CD4-positive, alpha-beta T cell treated with Interleukin-15 for 4 hours (primary cell): ENCODE measurements at places on chromosomes 12 and 14.
A peak's percentile ranks its signal among the peaks of the same experiment; 100 is the strongest.

- no peak for DNase-seq
Measured at GRCh38 chr14:33062476-33062875, 123.8 kb downstream of the NPAS3 start.

GRCh38 chr14:61296719-61297502, 15.8 kb upstream of the TMEM30B start:
- peak; percentile 71 for DNase-seq

DNA sequence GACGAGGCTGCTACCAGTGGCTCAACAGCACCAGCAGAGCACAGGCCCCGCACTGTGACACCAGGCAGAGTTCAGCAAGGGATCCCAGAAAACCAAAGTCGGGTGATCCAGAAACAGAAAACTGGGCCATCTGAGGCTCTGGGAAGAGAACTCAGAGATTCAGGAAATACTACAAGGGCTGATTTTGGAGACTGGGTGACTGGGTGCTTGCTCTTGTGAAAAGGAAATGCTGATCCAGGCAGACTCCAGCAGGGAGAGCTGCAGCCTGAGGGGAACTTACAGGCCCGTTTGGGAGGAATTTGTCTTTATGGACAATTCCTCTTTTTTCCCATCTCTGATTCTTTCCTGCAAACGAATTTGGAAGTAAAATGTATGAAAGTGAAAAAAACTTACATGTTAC, 28.2 kb downstream of the FOXN3 start:
- DNase-seq, result no peak

DNA sequence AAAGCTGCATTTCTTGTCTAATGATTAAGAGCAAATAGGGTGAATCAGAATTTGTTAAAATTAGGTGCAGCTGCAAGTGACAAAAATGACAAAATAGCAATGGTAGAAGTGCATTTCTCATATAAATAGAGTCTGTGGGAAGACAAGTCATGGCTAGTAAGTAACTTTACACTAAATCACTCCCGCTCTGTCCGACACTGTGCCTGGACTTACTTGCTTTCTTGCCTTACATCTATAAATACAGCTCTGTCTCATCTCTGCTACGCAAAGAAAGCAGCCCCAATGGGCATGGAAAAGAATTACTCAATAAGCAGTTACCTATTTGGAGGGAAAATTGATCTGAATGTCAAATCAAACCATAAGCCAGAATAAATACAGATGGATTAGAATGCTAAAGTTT, 245.4 kb upstream of the KRR1 start:
- DNase-seq, result no peak

DNA sequence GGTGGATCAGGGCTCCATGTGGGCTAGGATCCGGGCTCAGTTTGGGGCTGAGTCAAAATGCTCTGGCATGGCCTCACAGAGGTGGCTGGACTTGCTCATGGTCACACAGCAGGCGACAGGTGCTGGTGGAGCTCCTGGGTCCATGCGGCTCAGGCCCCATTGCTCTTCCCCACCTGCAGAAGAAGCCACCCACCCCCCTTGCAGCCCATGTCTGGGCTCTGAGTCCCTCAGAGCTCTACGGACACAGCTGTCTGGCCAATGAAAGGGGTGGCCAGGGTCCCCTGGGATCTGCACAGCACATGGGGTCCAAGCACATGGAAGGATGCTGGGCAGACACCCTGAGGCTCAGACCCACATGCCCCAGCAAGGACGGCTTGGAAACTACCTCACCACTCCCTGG, 17.0 kb upstream of the C14orf180 start:
- DNase-seq, result no peak

GRCh38 chr14:61653507-61653906, 41.8 kb upstream of the HIF1A start:
- no peak for DNase-seq

- no peak for DNase-seq
Measured at GRCh38 chr12:77409551-77409950, 344.2 kb upstream of the E2F7 start.

- DNase-seq, result no peak
Measured at GRCh38 chr14:100791995-100792394, 33.9 kb upstream of the MEG3 start.

GRCh38 chr14:33682760-33683159, 268.1 kb downstream of the EGLN3 start:
- no peak for DNase-seq

DNA sequence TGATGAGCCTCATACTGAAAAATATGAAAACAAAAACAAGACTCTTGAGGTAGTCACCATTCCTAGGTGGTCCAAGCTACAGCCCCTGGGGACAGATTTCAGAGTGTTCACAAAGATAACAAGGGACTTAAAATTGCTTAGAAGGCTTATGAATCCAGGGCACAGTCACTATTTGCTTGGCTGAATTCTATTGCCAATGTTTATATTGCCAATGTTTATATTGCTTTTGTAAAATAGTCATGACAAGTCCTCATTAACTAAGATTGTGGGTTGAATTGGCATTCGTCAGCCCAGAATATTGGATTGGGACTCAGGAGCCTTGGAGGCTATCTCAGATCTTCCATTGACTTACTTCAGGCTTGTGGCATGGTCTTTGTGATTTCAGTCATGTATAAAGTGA, 6.4 kb downstream of the TMEM117 start:
- DNase-seq, result no peak

GRCh38 chr14:31206536-31207286, 882 bp downstream of the HECTD1 start:
- DNase-seq, result peak; percentile 37

DNA sequence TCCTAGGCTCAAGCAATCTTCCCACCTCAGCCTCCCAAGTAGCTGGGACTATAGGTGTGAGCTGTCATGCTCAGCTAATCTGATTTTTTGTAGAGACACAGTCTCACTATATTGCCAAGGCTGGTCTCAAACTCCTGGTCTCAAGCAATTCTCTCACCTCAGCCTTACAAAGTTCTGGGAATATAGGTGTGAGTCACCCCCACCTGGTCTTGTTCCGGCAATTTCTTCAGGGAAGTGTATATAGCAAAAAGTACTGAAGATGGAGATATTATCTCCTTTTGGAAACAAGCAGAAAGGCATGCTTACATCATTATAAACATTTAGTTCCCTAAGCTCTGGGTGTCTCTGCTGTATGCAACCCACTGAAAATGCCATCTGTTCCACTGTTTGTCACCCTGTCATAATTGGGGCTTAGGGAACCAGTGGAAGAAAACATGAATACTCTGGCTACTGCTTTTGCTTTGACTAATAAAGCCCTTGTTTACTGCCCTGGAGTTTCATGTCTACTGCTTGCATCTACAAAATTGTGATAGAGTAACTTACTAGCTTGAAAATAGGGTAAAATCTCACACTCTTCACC, 940.2 kb downstream of the GALC start:
- DNase-seq, result no peak

DNA sequence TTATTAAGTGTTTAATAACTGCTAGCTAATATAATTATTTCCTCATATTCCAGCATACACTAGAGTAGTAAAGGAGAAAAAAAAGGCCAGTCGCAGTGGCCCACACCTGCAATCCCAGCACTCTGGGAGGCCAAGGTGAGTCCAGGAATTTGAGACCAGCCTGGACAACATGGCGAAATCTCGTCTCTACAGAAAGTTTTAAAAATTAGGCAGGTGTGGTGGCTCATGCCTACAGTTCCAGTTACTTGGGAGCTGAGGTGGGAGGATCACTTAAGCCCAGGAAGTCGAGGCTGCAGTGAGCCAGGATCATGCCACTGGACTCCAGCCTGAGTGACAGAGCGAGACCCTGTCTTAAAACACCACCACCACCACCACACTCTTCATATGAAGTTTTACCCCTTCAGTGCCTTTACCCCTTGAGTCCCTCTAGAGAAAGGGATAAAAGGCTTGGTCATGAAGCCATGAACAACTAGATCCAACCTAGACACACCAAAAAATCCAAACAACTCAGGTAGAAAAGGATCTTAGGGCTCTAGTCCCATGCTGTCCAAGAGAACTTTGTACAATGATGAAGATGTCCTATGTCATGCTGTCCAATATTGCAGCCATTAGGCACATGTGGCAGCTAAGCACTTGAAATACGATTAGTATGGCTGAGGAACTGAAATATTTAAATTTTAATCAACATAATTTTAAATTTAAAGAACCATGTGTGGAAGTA, 29.6 kb downstream of the ATXN2 start:
- DNase-seq, result no peak

GRCh38 chr14:77642407-77642806, 26.0 kb upstream of the SPTLC2 start:
- DNase-seq, result no peak

DNA sequence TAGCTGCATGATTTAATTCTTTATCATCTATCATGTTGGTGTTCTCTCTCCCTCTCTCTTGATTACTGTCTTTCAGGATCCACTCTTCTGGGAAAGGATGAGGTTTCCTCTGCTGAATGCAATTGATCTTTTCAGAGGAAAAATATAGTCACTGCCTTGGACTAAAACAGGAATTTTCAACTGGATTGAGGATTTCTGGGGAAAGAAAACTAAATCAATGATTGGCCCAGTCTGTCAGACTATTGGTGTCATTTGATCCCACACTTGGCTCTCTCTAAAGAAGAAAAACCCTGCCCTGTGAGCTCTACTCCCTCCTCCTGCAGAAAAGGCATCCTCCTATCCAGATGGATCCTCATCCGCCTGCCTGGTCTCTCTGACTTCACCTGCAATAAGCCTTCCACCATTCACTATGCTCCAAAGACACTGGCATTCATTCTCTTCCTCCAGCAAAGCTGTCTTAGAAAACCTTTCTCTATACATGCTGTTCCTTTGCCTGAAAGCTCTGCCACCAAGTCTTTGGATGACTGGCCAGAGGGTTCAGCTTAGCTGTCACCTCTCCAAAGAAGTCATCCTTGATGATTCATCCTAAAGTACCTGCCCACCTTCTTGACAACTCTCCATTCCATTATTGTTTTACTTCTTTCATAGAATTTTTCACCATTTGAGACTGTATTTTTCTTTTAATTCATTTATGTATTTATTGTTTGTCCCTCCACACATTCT, 127.7 kb upstream of the CAND1 start:
- no peak for DNase-seq

DNA sequence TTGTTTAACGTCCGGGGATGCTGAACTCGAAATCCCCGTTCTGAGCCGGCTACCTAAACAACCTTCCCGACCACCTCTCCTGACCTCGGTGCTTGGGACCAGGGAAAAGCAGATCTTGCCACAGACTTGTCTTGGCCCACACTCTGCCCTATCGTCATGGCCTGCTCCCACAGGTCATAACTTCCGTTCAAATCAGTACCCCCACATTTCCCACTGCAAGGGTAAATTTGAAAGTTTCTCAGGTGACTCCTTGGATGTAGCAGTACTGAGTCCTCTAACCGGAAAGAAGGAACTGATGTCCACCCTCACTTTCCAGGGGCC, 612 bp upstream of the RBM23 start:
- DNase-seq, result no peak

DNA sequence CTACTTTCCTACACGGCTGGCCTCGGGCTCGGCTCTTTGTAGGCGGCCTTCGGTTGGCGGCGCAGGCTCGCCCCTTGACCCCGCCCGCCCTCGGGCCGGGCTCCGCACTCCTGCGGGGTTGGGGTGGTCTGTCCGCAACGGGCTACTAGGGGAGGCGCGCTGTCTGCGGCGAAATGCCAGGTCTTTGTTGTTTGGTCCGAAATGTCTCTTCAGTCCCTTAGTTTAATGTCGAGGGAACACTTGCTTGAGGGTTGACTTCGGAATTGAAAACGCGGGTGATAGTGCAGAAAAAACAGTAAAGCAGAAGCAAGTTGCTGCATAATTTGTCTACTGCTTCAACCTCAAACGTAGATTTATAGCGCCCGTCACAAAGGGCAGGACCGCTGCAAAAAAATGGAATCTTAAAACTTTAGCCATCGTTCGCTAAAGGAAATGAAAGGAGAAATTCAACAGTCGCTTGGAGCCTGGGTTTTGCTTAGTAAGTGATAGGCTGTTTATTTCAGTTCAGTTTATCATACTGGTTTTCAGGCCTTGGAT, 390 bp downstream of the JKAMP start:
- DNase-seq, result peak; percentile 7

GRCh38 chr14:70827347-70827746, 18.0 kb upstream of the MAP3K9 start:
- DNase-seq, result no peak

- DNase-seq, result no peak
Measured at GRCh38 chr14:23468704-23469126, 788 bp upstream of the NGDN start.

DNA sequence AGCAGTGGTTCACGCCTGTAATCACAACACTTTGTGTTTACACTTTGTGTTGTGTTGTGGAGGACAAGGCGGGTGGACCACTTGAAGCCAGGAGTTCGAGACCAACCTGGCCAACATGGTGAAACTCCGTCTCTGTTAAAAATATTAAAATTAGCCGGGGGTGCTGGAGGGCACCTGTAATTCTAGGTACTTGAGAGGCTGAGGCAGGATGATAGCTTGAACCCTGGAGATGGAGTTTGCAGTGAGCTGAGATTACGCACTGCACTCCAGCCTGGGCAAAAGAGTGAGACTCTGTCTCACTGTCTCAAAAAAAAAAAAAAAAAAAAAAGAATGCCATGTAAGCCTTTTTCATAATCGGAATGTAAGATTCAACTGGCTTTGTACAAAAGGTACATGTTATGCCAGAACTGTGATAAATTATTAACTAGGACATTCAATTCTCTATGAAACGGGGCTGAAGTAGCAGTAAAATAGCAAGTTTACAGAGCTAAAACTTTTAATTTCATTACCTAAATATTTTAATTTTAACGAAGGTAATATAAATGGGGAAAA, 13.9 kb upstream of the PITPNM2 start:
- DNase-seq, result no peak

- no peak for DNase-seq
Measured at GRCh38 chr14:84857571-84857970, 672.4 kb upstream of the FLRT2 start.

GRCh38 chr14:63474844-63475243, 68.3 kb downstream of the PPP2R5E start:
- DNase-seq, result no peak

DNA sequence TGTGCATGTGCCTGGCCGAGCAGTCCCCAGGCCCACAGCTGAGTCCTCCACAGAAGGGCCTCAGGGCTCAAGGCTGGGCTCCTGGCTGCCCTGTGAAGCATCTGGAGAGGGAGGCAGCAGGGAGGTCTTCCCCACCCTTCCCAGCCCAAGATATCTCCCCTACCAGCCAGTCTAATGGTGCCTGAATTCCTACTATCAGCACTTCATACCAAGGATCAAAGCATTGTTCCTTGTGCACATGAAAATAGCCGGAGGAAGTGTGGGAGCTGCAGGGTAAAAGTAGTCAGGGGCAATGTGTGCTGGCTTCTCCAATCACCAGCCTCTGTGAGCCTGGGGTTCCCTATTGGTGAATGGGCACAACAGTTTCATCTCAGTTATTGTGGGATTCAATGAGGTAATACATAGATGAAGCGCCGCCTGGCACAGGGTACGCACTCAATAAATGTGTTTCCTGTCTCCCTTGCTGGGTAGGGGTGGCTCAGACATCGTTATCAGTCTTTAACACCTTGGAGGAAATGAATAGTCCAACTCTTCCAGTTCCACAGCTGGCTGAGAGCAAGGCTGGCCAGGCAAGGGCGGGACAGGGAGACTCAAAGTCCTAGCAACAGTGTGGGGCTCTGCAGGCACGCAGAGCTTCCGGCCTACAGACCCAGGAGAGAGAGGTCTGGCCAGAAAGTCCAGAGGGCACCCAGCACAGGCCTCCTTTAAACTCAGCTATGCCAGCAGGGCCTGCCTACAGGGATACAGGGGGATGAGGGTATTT, 39.1 kb upstream of the PNMA1 start:
- no peak for DNase-seq

GRCh38 chr14:33814010-33814409, 136.9 kb downstream of the EGLN3 start:
- DNase-seq, result no peak

GRCh38 chr12:127712561-127712960, 554.4 kb upstream of the TMEM132C start:
- DNase-seq, result no peak
